ENCODE measurements at places on chromosomes 2 and 18.
A peak's percentile ranks its signal among the peaks of the same experiment; 100 is the strongest.

DNA sequence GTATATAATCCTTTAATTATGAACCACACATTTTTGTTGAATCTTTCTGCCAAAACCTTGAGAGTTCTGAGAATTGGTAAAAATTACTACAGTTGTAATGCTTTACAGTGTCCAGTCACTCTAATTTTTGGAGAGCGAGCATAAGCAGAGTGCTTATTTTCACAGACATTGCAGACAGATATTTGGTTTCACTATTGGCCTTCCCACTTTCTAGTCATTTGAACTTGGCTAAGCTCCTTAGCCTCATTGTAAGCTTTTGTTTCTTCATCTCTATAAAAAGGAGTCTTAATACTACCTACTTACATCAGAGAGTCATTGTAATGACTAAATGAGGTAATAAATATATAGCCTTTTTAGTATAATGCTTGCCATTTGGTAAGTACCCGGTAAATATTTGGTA, 80.4 kb downstream of the LCLAT1 start:
- no peak for DNase-seq

DNA sequence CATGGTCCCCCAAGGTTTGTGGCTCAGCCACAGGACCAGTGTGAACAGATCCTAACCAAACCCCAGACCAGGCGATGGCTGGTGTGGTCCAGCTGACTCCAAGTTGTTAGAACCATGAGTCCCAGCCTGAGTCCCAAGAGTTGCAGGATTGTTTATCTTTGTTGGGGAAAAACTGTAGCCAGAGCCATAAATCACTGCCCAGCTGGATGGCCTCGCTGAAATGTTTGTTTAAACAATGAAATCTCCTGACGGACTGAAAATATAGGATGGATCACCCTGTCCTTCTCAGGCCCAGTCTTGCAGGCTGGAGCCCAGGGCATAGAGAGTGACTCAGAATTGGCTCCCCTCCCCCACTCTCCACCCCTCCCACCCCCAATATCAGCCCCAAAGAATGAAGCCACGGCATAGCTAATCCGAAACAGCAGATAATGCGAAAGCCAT, 36.4 kb downstream of the PKDCC start:
- DNase-seq = no peak

GRCh38 chr2:215366440-215367032, 54.7 kb downstream of the ATIC start:
- DNase-seq = no peak

- DNase-seq = no peak
These were observed 38.1 kb downstream of the ACOXL start for GRCh38 chr2:110770404-110770958.

DNA sequence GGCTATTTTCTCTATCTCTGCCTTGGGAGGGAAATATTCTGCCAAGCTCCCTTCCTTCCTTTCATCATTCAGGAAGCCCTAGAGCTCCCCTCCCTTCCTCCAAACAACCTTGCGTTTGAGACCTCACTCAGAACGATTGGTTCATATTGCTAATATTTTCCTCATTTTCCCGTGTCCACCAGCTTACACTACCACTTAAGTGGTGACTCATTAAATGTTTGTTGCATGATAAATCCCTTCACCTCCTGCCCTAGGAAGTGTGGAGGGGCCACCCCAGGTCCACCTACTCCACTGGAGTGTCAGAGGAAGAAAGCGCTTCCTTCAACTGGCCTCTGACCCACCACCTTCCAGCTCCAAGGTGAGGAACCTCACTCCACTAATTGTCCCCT, 2.3 kb upstream of the LPIN2 start:
- peak; percentile 88 for DNase-seq

GRCh38 chr2:84991404-84992160, 20.6 kb downstream of the KCMF1 start:
- peak; percentile 59 for DNase-seq

DNA sequence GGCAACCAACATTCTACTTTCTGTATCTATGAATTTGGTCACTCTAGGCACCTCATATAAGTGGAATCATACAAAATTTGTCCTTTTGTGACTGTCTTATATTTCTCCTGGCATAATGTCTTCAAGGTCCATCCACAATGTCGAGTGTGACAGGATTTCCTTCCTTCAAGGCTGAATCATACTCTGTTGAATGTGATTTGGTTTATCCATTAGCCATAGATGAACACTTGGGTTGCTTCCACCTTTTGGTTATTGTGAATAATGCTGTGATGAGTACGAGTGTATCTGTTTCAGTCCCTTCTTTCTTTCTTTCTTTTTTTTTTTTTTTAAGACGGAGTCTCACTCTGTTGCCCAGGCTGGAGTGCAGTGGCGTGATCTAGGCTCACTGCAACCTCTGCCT, 311.3 kb downstream of the TGIF1 start:
- peak; percentile 69 for DNase-seq

DNA sequence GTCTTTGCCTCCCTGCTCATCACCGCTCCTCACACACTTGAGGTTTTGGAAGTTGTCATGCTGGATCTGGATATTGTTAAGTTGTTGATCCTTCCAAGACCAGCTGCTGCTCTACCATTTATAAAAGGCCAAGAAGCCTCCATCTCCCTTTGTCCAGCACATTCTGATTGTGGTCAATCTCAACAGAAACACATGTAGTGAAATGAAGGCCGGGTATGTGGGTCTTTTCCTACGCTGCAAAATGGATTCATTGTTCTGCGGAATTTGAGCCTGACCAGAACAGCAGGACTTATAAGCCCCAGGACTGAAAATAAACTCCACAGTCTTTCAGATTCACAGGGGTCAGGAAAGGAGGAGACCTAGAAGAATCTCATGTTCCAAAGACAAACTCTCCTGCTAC, 238.4 kb downstream of the CMPK2 start:
- no peak for DNase-seq

- DNase-seq = no peak
These were observed 40.0 kb downstream of the IL1RL2 start for GRCh38 chr2:102226612-102227391.

DNA sequence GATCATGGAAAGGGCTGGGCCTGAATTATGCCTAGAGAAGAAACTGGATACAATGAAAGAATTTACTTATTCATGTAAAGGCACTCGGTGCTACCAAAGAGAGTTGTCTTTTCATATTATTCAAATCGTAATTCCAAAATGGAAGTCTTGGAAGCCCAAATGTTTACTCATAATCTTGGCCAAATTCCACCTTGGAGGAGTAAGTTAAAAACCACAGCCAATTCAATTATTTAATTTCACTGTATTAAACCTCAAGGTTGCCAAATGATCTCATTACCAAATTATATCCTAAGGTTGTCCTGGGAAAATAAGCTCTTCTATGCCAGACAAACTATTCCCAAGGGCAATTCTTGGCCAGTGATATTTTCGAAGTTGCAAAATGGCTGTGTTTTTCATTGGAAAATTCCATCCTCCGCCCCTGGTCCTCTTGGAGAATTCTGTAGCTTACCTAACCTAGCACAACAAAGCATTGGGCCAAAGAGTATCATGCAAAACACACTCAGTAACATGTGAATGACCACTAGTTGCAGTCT, 11.1 kb upstream of the VPS4B start:
- no peak for DNase-seq

- no peak for DNase-seq
These were observed 967.8 kb downstream of the BCL11A start for GRCh38 chr2:59585655-59586054.
